ENCODE measurements at places on chromosomes 12 and 14.
A peak's percentile ranks its signal among the peaks of the same experiment; 100 is the strongest.

- DNase-seq = no peak
These were observed 1.1 kb downstream of the LIN52 start for GRCh38 chr14:74085828-74086227.

GRCh38 chr12:121507984-121508383 lies 72.8 kb downstream of the KDM2B start:
- no peak for DNase-seq

DNA sequence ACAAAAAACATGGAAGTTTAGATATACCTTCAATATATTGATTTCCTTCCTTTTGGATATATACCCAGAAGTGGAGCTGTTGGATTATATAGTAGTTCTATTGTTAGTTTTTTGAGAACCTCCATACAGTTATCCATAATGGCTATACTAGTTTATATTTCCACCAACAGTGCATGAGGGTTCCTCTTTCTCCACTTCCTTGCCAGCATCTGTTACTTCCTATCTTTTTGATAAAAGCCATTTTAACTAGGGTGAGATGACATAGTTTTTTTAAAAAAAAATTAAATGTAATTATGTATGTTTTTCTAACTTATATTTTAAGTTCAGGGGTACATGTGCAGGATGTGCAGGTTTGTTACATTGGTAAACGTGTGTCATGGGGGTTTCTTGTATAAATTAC lies 10.0 kb upstream of the SLC38A4 start:
- DNase-seq = no peak

- no peak for DNase-seq
These were observed at the start of gene MYF5 for GRCh38 chr12:80716696-80717469. Gene MYF5, plus strand, starts transcription at chr12:80716912. Its CDS starts 152 bp downstream, at chr12:80717064.

DNA sequence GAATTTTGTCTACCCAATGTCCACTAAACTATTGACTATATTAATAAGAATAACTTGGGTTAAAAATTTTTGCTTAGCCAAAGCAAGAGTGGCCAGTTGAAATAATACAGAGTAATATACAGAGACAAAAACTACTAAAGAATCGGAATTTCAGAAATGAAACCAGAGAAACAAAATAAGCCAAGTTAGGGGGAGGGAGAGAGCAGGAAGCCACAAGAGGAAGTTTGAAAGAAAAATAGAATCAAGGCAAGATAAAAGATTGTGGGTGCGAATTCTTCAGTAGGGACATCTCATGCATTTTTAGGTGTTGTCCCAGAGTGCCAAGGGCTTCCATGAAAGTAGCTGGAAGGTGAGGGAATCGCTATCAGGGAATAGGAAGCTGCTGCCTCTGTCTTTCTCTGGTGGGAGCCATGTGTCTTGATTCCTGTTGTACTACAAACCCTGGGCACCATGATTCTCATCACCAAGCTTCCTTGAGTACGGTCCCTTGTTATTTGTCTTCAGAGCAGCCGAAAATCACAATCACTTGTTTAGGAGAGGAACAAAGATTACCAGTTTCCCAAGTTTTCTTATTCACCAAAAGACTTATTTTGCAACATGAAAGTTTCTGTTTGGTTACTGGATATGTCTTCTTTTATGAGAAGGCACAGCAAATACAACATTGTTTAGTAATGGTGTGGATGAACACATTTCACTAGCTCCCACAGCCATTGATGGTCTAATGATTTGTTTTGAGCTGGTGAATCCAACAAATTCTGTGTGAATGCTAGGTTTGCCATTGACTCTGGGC lies 16.7 kb downstream of the NEUROD4 start:
- no peak for DNase-seq

DNA sequence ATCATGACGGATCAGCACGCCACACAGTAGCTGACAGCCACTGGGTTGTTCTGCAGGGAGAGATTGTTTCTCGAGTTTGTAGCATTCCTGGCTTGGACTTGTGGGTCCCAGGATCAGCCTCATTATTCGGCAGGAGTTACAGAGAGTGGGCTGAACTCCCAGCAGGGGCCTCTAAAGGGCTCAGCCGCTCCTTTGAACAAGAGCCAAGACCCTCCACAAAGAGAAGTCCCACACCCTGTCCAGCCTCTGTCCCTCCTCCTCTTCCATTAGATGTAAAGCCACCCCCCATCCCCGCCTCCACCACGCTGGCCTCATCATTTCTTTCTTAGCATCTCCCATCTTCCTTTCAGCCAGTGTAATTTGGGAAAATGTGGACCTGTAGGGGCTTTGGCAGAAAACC lies 96.7 kb upstream of the HSPB8 start:
- no peak for DNase-seq

DNA sequence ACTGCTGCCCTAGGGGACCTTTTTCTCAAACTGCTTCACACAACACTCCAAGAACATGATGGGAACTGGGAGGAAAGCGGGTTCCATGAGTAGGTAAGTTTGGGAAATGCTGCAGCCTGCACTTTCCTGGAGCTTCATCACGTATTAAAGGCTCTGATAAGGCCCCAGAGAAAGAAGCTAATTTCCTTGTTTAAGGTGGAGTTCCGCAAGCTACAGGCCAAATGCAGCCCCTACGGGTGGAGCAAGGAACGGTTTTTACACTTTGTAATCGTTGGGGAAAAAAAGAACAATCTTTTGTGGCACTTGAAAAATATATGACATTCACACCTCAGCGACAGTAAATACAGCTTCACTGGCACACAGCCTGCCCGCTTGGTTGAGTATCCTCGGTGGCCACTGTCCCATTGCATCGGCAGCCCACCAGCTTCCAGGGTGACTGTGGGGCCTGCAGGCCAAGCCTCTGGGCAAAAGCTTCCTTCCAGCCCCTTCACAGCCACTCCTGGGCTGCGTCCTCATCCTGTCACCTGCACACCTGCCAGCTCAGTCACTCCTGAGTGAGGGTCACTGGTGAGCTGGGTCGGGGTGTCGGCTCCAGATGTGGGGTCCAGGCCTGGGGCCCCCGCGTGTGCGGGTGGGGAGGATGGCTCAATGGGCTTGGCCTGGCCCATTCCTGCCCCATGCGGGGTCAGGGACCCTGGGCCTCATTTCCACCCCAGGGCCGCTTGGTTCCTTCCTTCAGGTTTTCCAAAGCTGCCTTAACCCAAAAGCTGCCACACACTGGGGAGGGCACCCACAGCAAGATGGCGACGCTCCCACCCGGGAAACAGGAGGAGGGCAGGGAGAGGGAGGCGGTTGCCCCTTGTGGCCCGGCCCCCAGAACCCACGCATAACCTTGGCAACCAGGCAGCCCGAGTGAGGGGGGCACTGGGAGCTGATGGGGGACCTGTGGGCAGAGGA lies 2.4 kb downstream of the AMN start:
- DNase-seq = no peak

GRCh38 chr14:21001218-21001617 lies 2.1 kb downstream of the SLC39A2 start:
- DNase-seq = no peak

DNA sequence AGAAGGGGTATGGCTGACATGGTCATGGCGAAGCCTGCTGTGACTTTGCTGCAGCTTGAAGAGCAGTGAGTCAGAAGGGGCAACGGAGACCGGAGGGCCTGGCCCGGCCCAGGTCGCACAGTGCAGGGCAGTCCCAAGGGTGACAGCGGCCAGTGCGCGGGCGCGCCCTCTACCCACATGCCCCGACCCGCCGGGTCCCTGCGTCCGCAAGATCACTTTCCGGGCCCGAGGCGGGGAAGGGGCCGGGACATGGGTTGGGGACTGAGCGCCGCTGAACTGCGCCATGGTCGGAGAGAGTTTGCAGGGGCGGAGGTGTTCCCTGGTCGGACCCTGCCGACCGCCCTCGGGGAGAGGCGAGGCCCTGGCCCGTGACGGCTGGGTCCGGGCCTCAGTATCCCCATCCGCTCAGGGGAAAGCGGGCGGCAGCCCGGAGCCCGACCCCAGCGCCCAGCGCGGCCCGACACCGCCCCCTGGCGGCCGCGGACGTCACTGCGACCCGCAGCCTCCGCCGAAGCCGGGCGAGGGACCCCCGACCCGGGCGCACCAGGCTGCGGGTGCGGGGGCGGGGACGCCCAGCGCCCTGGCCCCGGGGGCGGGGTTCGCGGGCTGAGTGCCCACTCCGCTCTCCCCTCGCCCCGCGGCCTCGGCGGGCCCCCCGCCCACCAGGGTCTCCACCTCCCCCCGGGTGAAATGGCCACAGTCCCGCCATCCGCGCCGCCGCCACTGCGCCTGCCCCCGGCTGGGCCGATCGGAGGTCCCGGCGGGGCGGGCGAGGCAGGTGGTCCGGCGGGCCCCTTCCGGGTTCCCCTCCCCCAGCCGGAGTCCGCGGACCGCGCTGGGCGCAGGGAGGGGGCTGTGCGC lies 7.2 kb upstream of the ANKRD9 start:
- no peak for DNase-seq

DNA sequence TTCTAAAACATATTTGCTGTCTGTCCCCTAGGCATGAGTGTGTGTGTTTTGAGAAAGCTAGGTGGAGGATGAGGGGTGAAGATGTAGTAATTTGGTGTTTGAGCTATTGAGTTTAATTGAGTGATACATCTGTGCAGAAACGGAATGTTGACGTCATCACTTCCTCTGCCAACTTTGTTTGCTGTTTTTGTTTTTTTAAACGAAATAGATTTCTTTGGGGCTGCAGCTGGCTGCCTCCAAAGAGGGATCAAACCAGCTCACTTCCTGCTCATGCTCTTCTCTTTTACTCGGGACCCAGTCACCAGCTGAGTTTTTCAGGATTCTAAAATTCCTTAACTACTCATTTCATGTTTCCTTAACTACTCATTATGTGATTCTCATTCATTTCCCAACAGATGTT lies 19.5 kb upstream of the CRACR2A start:
- peak; percentile 6 for DNase-seq

DNA sequence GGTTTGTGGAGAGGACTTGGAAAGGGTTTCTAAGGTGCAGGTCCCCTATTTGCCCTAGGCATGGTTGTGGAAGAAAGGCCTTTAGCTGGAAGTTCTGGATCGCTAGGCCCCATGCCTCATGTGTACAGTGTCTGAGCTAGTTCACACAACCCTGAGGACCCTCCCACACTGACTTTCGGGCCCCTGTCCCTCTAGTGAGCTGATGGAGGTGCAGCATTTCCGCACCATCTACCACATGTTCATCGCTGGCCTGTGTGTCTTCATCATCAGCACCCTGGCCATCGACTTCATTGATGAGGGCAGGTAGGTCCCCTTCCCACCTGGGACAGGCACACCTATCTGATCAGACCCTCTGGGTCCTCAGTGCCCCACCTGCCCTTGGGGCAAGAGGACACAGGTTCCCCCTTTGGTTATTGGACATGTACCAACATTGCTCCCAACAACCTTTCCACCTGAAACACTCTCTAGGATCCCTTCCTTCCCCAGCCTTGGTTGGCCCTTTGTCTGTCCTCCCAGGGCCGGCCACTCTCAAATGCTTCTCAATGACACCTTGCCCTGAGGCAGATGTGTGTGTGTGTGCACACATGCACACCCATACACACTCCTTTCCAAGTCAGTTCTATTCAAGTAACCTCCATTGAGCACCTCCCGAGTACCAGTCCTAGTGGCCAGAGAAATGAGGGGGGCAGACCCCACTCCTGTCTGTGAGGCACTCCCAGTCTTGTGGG lies 2.6 kb downstream of the SOAT2 start:
- DNase-seq = no peak

DNA sequence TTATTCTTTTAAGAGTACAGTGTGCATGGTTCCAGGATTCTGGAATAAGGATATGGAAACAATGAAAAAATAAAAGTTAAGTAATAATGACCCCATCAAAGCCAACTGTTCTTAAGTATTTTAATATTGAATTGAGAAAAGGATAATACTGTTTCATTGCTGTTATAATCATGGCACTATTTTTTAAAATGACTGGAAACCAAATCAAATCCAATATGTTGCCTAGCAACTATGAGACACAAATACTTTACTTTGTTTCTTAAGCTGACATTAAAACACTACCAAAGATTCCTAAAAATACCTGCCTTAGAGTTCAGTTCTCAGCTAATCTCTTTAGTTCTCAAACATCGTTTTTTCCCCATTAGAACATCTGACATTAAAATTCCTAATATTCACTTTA lies 66.4 kb upstream of the OTOGL start:
- no peak for DNase-seq

DNA sequence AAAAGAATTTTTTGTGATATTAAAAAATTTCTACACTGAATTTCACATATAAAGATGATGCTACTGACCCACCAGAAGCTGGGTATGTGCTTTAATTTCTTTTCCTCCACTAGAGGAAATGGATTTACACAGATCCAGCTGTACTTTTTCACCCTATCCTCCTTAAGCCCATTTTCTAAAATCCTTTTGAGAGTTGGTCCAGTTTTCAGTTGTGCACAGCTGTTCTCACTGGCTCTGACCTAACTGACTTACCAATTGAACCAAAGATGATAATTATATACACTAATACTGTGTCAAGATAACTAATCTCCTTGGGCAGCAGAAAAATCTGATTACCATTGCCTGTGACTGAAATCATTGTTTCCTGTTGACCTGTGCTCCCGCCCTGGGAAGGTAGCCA lies 108.5 kb downstream of the ZFC3H1 start:
- no peak for DNase-seq

DNA sequence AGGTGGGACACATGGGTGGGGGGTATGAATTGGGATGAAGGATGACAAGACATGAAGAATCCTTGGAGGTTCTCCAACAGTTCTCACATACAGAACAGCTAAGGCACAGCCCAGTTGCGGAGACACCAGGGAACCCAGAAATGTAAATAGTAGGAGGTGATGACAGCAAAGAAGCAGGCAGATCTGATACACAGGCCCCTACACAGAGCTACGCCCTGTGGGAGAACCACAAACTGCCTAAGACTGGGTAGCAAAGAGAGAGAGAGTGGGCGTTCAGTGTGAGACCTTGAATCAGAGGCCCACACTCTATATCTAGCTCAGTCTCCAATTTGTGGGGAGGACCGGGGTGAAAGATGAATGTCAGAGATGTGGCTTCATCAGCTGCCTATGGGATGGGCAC lies 9.5 kb upstream of the NUMB start:
- peak; percentile 54 for DNase-seq

DNA sequence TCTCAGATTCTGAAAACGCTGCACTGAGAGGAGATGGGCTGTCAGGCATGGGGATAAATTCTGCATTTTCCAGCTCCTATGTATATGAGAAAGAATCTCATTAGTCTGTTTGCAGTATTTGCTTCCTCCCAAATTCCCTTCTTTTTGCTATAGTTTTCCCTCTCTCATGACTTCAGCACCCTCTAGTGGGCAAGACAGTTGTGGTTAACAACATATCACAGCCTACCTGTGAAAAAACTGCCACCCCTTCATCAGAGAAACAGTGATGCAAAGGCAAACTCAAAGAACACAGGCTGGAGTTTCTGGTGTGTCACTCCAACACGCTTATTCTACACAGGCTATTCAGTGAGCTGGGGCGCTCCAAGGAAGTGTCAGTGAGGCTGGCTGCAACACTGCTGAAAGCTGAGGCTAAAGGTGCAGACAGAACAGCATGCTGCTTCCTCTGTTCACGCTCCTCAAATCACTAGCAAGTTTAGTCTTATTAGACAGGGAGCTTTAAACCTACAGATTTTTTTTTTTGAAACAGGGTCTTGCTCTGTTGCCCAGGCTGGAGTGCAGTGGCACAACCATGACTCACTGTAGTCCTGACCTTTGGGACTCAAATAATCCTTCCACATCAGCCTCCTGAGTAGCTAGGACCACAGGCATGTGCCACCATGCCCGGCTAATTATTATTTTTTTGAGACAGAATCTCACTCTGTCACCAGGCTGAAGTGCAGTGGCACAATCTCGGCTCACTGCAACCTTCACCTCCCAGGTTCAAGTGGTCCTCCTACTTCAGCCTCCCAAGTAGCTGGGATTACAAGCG lies 19.3 kb downstream of the ZC2HC1C start:
- DNase-seq = peak; percentile 55
